Activated CD8-positive, alpha-beta memory T cell treated with anti-CD3 and anti-CD28 coated beads for 4 hours (primary cell): ENCODE measurements at places on chromosomes 12 and 14.

- no peak for DNase-seq
Measured at GRCh38 chr12:51216642-51217041, 1.2 kb downstream of the POU6F1 start.

DNA sequence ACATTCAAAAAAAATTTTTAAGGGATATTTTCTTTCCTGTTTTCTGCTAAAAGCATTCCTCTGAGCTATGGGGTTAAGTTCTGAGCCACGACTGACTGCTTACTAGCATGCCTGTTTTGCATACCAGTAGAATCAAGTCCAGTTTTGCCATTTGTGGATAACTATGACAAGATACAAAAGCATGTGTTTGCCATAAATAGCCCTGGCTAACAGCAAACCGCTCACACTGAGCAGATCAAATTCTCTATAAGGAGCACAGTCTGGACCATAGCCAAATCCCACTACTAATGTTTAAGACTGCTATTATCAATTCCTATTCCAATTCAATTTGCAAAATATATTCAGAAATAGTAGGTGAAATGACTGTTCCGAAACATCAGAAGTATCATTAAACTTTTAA, 3.2 kb downstream of the CFL2 start:
- DNase-seq = no peak

DNA sequence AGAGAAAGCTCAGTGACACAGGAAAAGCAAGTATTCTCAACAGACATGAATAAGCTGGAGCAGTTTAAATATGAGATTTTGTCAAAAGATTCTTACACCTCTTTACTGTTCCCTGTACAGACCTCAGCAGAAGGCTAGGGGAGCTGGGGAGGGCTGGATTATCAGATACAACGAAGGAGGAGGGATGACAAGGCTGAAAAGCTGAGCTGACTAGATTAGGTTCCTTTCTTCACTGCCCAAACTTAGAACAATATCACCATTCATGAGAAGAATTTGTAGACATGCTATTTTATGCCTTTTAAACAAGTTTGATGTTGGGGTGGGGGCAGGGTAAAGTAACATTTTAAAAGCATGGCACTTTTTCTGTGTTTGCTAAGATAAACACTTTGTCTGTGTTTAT, 611.1 kb downstream of the AACS start:
- DNase-seq = no peak

DNA sequence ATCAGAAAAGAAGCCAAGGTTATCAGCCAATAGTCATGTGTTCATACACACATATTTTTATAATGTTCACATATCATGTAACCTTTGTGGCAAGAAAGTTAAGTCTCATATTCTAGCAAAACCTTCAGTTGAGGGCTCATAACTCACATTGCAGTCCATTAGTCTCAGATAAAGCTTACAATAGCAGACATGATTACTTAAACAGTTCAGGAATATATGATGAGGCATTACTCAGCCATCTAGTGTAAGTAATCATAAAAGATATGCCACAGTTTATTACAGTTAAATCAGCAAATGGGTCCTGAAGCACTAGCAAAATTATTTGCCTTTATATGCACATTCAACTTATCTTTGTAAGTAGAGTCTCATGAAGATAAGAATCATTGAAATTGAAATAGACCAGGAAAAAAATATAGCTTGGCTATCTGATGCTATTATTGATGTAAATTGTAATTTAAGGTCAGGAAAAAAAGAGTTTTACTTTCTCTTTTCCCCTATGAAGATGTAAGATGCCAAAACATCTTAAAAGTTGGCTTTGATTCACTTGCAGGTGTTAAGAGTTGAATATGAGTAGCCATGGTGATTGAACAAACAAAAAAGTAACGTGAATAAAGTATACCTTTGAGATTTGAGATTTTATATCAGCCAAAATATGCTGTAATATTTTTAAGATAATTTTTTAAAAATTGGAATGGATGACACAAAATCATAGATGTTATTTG, 537.0 kb downstream of the SLC6A15 start:
- no peak for DNase-seq

DNA sequence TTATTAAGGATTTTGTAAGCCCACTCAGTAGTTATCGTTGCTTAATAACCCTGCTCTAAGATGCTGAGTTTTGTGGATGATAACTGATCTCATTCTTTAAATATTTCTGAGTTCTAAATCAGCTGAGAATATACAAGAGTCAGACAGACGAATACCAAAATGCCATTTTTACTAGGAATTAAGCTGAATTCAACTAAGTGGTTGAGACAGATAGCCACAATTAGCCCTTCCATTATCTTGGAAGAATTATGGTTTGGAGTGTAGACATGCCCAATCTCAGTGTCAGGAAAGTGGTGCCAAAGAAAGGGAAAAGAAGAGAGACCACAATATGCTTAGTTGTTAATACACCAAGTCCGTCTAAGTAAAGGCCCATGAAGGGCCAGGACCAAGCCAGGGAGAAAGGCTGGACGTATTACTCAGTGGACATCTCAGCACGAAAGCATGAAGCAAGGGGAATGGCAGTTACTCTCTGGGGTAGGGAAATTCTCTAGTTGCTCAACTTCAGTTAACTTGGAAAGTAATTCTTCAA, 58.6 kb downstream of the KCNA5 start:
- no peak for DNase-seq

GRCh38 chr12:124557518-124558223, 9.7 kb downstream of the NCOR2 start:
- no peak for DNase-seq

- DNase-seq = no peak
Measured at GRCh38 chr12:57128519-57129247, 400 bp downstream of the LRP1 start.

- no peak for DNase-seq
Measured at GRCh38 chr14:67237591-67237990, 3.6 kb upstream of the PALS1 start.

DNA sequence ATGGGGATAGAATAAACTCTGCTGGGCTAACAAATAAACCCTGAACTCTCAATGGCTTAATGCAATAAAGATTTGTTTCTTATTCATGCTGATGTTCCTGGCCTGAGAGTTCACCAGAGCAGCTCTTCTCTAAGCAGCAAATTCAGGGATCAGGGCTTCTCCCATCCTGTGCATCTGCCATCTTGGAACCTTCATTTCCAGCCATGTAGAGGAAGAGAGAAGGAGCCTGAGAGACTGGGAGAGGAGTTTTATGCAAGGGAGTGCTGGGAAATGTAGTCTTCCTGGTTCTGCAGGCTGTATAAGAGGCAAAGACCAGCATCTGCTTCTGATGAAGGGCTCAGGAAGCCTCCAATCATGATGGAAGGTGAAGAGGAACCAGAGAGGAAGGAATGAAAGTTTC, 20.6 kb upstream of the APOLD1 start:
- DNase-seq = no peak

- DNase-seq = no peak
Measured at GRCh38 chr14:29376237-29376636, 551.4 kb downstream of the PRKD1 start.

DNA sequence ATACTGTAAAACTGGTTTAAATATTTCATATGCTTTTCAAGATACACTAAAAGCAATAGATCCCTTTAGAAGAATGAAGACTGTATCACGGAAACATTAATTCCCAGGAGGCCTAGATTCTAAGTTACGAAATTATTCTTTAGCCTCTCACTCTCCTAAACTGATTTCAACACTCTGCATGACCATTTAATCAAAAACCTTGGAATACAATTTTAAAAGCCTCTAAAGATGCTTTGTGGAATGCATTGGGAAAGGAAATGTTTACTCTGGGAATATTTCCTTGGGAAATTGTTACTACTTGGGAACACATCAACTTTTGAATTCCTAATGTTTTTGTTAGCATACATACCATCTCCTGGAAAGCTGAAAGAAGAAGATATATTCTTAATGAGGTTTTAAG, 255.7 kb upstream of the FAR2 start:
- DNase-seq = no peak

DNA sequence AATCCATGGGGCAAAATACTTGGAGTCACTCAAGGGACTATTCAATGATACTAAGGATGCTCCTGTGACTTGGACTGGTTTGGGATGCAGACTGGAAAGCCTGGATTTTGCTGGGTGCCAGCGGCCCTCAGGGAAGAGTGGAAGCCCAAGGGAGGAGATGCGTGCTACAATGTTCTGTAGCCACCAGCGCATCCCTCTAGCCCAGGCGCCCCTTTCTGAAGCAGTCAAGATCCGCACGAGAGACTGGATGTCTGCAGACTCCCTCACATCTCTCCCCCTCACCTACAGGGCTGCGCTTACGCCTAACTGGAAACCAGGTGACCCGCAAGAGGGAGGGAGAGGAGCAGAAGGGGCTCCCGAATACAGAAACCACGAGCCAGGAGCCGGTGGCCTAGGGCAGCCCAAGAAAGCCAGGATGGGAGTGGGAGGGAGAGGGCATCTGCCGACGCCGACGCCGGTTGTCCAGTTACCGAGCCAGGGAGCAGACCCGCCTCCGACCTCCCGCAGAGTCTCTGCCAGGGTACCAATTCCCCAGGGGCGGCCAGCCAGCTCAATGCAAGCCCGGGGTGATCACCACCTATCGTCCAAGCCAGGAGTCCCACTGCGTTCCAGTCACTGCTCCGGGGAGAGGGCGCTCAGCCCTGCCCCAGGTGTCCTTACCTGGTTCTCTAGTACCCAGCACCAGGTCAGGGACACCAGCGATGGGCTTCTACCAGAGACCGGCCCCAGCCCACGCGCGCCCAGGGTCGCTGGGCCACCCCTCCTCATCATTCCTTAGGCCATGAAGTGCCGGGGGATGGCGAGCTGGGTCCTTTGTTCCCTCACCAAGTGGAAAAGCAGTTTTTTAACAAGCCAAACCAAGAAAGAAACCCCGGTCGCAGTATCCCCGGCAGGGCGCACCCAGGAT, 1.2 kb downstream of the NTN4 start:
- DNase-seq = no peak

GRCh38 chr14:72970058-72970630, 43.9 kb downstream of the DCAF4 start:
- no peak for DNase-seq

DNA sequence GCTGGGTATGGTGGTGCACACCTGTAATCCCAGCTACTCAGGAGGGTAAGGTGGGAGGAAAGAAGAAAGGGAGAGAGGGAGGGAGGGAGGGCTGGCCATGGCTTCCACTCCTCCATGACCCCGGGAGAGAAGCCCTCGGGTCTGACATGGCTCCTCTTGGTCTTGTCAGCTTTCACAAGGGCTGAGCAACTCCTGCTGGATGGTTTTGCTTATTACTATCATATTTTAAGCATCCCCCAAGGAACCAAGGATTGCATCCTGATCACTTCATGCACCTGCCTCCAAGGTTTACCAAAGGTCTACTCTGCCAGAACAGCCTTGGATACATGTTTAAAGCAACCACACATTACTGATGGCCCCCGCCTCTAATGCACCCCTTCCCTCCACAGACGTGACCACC, 28.0 kb upstream of the NCOR2 start:
- DNase-seq = no peak

GRCh38 chr12:3700861-3701260, 52.0 kb downstream of the CRACR2A start:
- no peak for DNase-seq

- no peak for DNase-seq
Measured at GRCh38 chr12:65911321-65911720, 87.0 kb downstream of the HMGA2 start.

GRCh38 chr14:65107200-65107599, 4.9 kb upstream of the MAX start:
- no peak for DNase-seq

GRCh38 chr14:75979071-75979571, 2.7 kb downstream of the TGFB3 start:
- no peak for DNase-seq
